ENCODE measurements at places on chromosomes 6 and 20.

DNA sequence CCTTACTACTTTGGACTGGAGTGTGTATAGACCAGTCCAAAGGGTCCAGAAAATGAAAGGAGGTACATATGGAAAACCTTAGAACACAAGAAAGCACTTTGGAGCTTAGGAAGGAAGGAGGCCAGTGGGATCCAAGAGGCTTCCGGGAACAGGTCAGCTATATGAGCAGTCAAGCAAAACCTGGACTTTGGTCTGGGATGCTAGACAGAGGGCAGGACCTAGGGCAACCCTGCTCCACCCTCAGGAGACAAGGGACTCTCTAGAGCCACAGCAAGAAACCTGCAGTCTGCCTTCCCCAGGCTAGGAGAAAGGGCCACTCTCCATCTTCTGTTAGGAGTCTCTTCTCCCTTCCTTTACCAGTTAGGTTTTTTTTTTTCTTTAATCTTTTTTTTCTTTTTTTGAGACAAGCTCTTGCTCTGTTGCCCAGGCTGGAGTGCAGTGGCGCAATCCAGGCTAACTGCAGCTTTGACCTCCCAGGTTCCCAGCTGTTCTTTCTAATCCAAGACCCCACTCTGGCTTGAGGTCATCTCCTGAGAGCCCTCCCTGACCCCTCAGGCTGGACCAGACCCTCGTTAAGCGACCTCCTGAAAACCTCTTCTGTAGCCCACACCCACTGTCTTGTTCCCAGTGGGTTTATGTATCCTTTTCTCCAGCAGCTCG is 4.6 kb downstream of the KCNK5 start:
- no peak for DNase-seq

DNA sequence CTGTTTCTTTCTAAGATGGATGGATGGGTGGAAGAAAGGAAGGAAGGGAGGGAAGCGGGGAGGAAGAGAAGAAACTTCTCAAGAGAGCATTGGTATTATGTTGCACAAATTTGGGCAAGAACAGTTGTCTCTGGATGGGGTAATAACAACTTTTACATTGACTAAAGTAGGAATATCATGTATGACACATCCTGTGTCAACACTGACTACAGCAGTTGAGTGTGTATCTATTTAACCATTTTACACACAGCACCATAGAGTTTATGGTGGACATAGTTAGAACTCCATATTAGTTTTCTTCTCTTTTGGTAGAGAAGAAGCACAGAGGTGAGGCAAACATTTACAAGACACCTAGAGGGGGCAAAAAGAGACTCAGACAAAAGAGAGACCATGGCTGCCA is 44.2 kb upstream of the RNF146 start:
- DNase-seq = no peak

GRCh38 chr6:121810158-121811032 is 374.9 kb downstream of the GJA1 start:
- DNase-seq = no peak

- DNase-seq = no peak
These were observed 128.9 kb upstream of the NAA20 start for GRCh38 chr20:19888269-19888671.

- no peak for DNase-seq
These were observed 33.5 kb upstream of the GCLC start for GRCh38 chr6:53578371-53578770.

GRCh38 chr20:59571551-59572314 is 32.6 kb upstream of the PHACTR3 start:
- peak; percentile 41 for DNase-seq

DNA sequence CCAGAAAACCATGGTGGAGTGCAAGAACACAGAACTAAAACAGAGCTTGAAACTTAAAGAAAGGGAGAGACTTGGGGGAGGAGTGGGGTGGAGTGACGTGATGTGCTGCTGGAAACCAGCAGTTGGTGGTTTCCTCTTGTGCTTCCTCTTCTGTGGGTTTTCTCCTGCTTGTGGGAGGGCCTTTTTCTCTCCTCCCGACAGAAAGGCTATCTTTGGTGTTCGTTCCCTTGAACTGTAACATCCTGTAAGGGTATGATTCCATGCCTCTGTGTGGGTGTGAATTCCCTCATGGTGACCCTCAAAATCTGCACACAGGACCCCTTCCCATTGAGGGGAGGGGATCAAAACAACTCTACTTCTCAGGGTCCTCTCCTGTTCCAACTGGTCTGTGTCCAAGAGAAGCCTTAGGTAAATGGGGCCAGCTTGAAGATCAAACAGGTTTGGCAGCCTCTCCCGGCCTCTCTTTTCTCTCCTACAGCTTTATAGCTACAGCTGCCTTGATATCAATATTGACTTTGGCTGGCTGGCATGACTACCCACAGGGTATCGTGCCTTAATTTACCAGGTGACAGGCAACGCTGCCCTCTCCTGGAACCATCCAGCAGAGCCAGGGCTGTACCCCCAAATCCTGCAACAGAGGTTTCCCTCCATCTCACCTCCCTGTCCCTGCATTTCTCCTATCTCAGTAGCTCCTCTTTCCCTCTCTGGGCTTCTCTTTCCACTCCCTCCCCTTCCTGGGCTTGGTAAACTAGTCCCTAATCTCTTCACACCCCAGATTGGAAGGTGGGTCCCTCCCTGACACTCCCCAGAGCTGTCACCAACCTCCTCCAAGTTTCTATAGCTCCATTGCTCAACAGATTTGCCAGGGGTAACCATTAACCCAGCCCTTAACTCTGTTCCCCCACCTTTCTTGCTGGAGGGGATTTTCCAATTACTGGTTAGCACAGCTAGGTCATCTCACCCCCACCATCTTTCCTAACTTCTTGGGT is 1.5 kb upstream of the MSH5 start:
- peak; percentile 52 for DNase-seq
